NCI-H460 (cell line): ENCODE measurements at places on chromosomes 2 and 18. TPM values are rescaled to one million over a fixed set of nuclear protein-coding genes. Genes with fewer than 3 reads are reported as not detected.

Gene GPN1
- 35.0 and 39.5 TPM in 2 replicates for total RNA-seq

Gene GPR155
- 2.1 and 2.2 TPM in 2 replicates for total RNA-seq

Gene MARCO
- total RNA-seq, result not detected in 2 replicates

Gene TRIM43
- total RNA-seq, result 0.07 TPM in 1 of 2 replicates, not detected in the other

Gene FAM117B
- total RNA-seq, result 2.4 and 2.9 TPM in 2 replicates

Gene B3GNT2
- 12.0 and 13.6 TPM in 2 replicates for total RNA-seq

Gene TOGARAM2
- total RNA-seq, result not detected in 2 replicates

Gene ZNF892
- total RNA-seq, result 1.3 and 2.0 TPM in 2 replicates

Gene IL1RL2
- total RNA-seq, result not detected in 2 replicates

Gene HOXD10
- 0.25 TPM in 1 of 2 replicates, not detected in the other for total RNA-seq

Gene PLGLB1
- 0.92 TPM in 1 of 2 replicates, not detected in the other for total RNA-seq

Gene MERTK
- 1.1 and 1.2 TPM in 2 replicates for total RNA-seq

Gene MSTN
- total RNA-seq, result 0.07 and 0.17 TPM in 2 replicates

Gene CDK15
- total RNA-seq, result 0.06 TPM in 1 of 2 replicates, not detected in the other

Gene OR6B2
- total RNA-seq, result not detected in 2 replicates

Gene FSHR
- total RNA-seq, result not detected in 2 replicates

Gene HOXD13
- 4.7 and 5.2 TPM in 2 replicates for total RNA-seq

Gene RHBDD1
- total RNA-seq, result 35.0 and 47.7 TPM in 2 replicates

Gene PID1
- total RNA-seq, result 23.7 and 24.8 TPM in 2 replicates

Gene EML6
- 0.09 and 0.17 TPM in 2 replicates for total RNA-seq

Gene CRYGD
- total RNA-seq, result not detected in 2 replicates

Gene GCFC2
- 34.8 and 44.3 TPM in 2 replicates for total RNA-seq

Gene DSC3
- 1.7 and 2.1 TPM in 2 replicates for total RNA-seq

Gene FBXO41
- total RNA-seq, result 0.66 and 1.4 TPM in 2 replicates

Gene PIEZO2
- not detected in 2 replicates for total RNA-seq

Gene ANKZF1
- total RNA-seq, result 38.8 and 48.0 TPM in 2 replicates

Gene CD28
- total RNA-seq, result 0.06 TPM in 1 of 2 replicates, not detected in the other

Gene NHEJ1
- total RNA-seq, result 26.1 and 32.7 TPM in 2 replicates

Gene BOLL
- total RNA-seq, result not detected in 2 replicates

Gene TSN
- total RNA-seq, result 78.4 and 89.7 TPM in 2 replicates

Gene VWA3B
- not detected in 2 replicates for total RNA-seq

Gene SLC1A4
- 42.2 and 45.0 TPM in 2 replicates for total RNA-seq

Gene C2orf15
- 0.27 TPM in 1 of 2 replicates, not detected in the other for total RNA-seq

Gene NOSTRIN
- 10.0 and 11.1 TPM in 2 replicates for total RNA-seq

Gene EPG5
- 9.0 and 11.0 TPM in 2 replicates for total RNA-seq

Gene STARD6
- total RNA-seq, result 0.46 and 0.57 TPM in 2 replicates

Gene PSTPIP2
- total RNA-seq, result 2.7 and 3.0 TPM in 2 replicates

Gene TTN
- 2.0 and 2.6 TPM in 2 replicates for total RNA-seq

Gene TET3
- 6.1 TPM in 2 replicates for total RNA-seq

Gene GPR17
- total RNA-seq, result not detected in 2 replicates

Gene APCDD1
- not detected in 2 replicates for total RNA-seq

Gene MYCN
- 0.12 TPM in 1 of 2 replicates, not detected in the other for total RNA-seq

Gene C2orf49
- total RNA-seq, result 24.0 and 26.0 TPM in 2 replicates

Gene TNFRSF11A
- total RNA-seq, result 0.55 and 0.87 TPM in 2 replicates

Gene ELOA2
- total RNA-seq, result not detected in 2 replicates

Gene BBS5
- 5.4 and 6.2 TPM in 2 replicates for total RNA-seq

Gene CARF
- 2.2 and 5.2 TPM in 2 replicates for total RNA-seq
